ENCODE measurements at places on chromosomes 4 and X.

DNA sequence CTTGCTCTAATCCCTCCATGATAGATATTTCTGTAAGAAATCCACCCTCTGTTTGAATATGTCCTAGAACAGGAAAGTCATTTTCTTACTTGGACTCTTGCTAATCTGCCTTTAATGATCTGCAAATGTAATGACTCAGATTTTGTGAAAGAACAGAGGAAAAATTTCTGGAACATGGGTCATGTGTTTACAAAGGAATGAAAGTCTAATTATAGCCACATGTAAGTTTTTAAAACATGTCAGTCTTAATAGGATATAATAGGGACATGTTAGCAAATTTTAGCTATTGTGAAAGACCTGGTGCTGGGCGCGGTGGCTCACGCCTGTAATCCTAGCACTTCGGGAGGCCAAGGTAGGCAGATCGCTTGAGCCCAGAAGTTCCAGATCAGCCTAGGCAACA, 47.6 kb downstream of the GRK4 start:
- DNase-seq = no peak

DNA sequence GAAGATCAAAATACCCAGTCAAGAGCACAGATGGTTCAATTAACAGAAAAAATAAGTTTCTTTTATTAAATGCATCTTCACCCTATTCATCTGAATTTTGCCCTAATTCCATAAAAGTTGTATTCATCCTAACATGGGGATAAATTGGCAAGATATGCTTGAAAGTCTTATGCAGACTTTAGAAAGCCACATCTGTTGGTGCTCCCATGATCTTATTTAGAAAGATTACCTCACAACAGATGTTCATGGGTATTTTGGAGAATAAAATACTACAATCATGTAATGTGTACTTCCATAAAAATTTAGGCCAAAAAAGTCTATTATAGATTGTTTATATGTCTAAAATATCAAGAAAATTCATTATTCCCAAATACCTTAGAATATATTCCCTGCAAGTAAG, 510.3 kb downstream of the TECRL start:
- no peak for DNase-seq

DNA sequence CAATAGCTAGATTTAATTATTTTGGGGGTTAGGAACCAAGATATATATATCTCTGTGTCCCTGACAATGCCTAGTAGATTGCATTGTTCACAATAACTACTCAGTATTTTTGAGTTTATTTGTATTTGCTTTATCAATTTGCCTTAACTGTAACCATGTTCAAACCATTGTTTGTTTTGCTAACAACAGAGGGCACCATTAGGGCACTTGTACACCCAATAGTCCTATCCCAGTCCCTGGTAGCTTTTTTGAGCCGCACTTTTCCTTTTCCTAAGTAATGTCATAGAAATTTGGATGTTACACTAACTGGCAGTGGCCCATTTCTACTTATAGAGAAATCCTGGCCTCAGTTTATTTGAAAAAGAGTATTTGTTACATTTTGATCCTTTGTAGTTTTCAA, 575 bp upstream of the KLHL5 start:
- DNase-seq = no peak

- DNase-seq = no peak
These were observed 15.8 kb upstream of the LDB2 start for GRCh38 chr4:16914208-16914607.

DNA sequence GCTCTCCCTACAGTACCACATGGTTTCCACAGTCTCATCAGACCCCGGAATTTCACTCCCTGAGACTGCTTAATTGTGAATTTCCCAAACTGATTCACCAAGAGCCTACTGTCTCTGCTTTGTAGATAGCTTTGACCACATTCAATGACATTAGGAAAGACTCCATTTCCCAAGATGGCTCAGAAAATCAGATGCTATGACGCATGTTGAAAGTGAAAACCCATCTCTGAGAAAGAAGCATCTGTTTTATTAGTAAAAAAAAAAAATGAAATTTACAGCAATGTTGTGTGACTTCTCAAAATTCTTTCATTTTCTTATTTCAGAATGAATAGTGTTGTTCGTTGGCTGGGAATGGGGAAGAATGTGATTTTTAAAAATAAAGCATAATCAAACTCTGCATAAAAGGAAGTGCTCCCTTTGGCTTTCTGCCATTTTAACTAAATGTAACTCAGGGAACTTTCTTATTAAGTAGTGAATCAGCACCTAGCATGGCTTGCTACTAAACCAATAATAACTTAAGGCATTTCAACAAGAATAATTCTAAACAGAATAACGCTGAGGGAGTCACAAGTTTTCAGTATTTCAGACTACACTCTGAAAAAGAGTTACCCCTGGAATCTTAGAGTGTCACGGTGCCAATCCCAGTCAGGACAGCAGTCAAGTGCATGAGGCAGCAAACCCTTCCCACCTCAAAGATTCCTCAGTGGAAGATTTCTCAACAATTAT, 97.4 kb upstream of the MYOZ2 start:
- DNase-seq = no peak

DNA sequence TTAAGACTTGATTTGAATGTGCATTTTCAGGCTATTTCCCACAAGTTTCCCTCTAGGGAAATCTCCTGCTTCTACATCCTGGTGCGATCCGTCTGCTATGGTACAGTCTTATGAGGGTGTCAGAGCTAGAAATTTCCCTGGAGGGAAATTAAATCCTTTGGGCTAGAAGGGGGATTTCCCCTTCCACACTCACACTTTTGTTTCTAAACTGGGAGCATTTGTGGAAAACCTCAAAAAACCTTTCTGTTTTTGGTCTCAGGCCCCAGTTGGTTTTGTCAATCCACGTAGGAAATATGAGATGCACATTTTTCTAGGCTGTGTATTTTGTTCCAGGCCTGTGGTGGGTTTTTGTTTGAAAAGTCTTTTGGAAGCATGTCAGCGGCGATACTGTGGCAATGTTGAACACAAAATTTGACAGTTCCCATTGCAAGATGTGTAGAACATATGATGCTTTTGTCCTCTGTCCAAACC, 17.8 kb downstream of the HMGB3 start:
- no peak for DNase-seq

DNA sequence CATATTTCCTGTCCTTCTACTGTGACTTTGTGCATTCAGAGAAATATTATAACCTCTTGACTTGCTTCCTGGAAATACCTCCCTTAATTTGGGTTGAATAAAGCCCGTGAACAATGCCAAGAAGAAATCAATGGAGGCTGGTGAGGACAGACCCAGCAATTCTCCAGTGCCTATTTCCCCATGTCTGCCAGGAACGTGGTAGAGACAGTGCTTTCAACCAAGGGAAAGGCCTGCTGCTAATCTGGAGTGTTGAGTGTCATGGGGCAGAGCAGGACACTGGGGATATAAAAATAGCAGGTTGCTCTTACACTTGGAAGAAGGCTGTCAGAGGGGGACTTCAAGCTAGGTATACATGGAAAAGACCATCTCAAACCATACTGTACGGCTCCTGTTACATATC, 19.9 kb downstream of the TSC22D3 start:
- no peak for DNase-seq

- no peak for DNase-seq
These were observed 75.1 kb downstream of the SPATA18 start for GRCh38 chr4:52126226-52126625.

DNA sequence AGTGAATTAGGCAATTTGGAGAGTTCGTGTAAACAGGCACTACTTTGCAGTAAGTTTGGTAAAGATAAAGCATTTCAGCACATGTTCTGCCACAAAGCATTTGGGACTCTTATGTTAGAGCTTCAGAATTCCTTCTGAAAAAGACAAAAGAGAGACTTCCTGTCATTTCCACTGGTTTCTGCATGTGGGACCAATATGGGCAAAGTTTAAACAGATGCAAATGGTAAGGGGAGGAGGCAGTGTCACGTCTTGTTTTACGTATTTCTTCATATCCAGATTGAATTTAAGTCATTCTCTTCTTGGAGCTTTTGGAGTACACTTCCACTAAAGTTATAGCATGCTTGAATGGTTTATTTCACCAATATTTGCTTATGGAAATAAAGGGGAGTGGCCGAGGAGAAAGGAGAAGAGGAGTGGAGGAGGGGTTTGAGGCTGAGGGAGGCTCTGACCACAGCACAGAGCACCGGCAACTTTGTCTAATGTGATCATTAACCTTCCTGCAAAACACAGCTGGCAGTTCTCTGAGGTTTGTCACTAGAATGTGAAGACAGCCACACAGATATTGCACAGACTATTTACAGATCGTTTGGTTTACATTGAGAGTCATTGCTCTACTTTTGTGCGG, at the start of gene APELA:
Gene APELA, plus strand, starts transcription at position 479 of the 625 bp plus-strand sequence. CDS start 154 bp downstream, outside the sequence.
- DNase-seq = no peak

- no peak for DNase-seq
These were observed 220.7 kb downstream of the CAMK2D start for GRCh38 chr4:113540859-113541258.

GRCh38 chrX:109283870-109284269, 198.0 kb downstream of the GUCY2F start:
- DNase-seq = no peak

GRCh38 chr4:171186700-171187099, 626.5 kb upstream of the GALNTL6 start:
- DNase-seq = no peak

- DNase-seq = no peak
These were observed 80.8 kb upstream of the EFNB1 start for GRCh38 chrX:68748030-68748429.

- DNase-seq = no peak
These were observed 13.5 kb downstream of the KDM5C start for GRCh38 chrX:53211391-53211978.

- no peak for DNase-seq
These were observed 163.2 kb upstream of the ETNPPL start for GRCh38 chr4:108926061-108926460.
